ENCODE measurements at places on chromosomes 13 and 19.

GRCh38 chr13:39959497-39960144 lies 304.2 kb downstream of the COG6 start:
- no peak for DNase-seq

DNA sequence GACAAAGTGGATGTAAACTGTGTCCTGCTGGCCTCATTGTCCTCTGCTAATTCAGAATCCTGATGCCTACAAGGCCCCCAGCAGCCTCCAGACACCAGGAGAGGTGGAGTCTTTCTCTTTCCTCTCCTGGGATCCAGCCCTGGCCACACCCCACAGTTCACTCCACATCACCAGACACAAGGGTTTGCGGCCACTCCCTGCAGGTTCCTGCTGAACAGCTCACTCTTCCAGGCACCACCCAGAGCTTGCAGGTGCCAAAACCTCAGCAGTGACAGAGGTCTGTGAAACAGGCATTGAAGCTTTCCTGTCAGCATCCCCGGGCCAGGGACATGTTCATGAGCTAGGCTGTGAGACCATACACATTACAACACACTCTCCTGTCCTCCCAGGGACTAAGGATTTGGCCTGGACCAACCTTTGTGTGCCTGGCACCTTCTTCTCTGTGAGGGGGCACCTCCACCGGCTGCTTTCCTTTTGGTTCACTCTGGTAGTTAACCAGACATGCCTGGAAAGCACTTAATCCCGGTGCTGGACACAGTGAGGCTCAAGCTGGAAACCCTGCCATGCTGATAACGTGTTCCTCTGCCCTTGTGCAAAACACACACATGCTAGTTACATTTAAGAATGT lies 11.1 kb upstream of the ATP12A start:
- DNase-seq, result no peak

- no peak for DNase-seq
These were observed 20.7 kb downstream of the NAXD start for GRCh38 chr13:110636053-110636475.

GRCh38 chr19:15479391-15480345 lies at the start of gene PGLYRP2:
Gene PGLYRP2, minus strand, starts transcription at chr19:15479501. Its CDS starts 130 bp downstream, at chr19:15479371.
- DNase-seq, result no peak

DNA sequence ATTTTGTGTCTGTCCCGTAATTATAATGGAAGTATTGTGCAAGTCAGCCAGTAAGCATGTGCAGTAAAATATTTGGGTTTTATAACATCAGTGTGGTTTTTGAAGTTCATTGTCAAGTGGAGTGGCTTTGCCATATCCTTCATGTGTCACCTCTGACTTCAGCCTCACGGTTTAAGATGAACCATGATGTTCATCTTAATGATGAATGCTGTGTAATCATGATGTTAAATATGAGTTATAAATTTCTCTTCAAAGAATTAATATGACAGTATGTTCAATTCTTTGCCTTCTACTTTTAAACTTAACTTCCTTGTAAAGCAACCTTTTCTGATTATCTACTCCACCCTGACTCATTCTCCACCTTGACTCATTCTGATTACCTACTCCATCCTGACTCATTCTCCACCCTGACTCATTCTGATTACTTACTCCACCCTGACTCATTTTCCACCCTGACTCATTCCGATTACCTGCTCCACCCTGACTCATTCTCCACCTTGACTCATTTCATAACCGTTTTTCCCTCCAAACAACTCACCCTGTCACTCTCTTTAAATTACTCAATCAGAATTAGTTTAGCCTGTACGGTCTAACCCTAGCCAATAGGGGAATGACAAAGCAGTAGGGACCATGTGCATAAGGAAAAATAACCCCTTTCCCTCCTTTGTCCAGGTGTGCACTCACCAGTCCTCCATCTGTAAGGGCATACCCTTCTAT lies 50.3 kb upstream of the ANKRD10 start:
- DNase-seq, result peak; percentile 26

GRCh38 chr13:28494778-28495537 lies at the start of gene FLT1:
Gene FLT1, minus strand, starts transcription at chr13:28495128. Its CDS starts 285 bp downstream, at chr13:28494843.
- DNase-seq, result peak; percentile 5

DNA sequence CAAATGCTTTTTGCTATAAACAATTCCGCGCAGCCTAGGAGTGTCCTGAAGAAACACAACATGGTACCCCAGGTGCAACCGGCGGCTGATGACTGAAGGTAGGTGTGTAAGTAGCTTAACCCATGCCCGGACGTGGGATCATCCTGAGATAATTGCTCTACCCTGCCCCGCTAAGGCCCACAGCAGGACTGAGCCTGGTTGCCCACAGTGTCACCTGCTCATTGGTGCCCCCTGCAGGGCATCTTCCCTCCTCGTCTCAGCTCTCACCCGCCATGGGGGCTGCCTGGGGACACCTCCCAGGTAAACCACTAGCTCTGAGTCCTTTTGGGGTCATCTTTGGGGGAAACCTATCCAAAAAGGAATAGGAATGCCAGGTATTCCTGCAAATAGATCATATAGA lies 22.3 kb downstream of the TMEM161A start:
- DNase-seq, result peak; percentile 58

DNA sequence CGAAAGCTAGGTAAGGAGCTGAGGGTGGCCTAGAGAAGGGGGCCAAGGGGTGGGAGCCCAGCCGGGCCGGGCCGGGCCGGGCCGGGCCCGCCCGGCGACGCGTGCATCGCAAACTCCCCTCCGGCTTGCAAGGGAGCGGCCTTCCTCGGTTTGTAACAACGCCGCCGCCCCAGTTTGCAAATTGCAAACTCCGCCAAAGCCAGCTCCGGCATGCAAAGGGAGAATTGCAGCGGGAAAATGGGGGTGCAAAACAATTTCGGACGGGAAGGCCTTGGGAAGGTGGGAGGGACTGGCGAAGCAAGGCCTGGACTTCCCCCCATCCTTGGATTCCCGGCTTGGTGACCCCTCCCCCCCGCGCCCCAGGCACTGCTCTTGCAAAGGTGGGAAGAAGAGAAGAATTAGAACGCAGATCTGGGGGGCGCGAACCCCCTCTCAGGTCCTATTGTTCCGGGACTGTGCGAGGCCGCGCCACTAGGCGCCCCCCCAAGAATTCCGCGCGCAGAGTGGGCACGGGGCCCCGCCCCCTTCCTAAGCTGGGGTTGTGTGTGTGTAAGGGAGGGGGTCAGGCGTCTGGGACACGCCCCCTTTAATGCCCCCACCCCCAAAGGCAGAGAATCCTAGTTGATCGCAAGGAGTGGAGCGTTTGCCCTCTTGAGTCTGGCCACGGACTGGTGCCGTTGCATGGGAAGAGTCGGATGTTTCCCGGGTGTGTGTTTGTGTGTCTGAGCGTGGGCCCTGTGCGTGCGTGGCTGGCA lies 926 bp downstream of the PRR12 start:
- DNase-seq, result peak; percentile 40

GRCh38 chr13:59879281-59879680 lies 284.4 kb downstream of the DIAPH3 start:
- no peak for DNase-seq

DNA sequence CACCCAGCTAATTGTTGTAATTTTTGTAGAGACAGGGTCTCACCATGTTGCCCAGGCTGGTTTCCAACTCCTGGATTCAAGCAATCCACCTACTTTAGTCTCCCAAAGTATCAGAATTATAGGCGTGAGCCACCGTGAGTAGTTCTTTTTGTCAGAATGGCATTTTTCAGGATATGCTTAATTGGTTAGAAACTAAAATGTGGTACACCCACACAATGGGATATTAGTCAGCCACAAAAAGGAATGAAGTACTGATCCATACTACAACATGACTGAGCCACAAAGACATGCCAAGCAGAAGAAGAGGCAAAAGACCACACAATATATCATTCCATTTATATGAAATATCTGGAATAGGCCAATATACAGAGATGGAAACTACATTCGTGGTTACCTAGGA lies 41.7 kb upstream of the MAP3K10 start:
- no peak for DNase-seq

DNA sequence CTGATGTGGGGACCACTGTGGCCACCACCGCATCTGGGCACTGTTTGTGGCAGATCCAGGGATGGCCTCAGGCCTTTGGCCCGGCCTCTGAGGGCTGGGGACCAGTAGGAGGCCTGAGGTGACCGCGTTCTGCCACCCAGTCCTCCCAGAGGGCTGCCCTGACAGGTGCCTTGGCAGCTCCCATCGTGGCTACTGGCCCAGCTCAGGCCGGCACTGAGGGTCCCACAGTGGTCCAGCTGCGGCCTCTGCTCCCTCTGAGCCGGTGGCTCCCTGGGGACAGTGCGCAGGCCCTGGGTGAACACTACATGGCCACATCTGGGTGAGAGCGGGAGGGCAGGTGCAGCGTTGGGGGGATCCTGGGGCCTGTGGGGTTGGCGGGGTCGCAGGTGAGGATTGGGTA lies 61.9 kb downstream of the KDM4B start:
- no peak for DNase-seq

DNA sequence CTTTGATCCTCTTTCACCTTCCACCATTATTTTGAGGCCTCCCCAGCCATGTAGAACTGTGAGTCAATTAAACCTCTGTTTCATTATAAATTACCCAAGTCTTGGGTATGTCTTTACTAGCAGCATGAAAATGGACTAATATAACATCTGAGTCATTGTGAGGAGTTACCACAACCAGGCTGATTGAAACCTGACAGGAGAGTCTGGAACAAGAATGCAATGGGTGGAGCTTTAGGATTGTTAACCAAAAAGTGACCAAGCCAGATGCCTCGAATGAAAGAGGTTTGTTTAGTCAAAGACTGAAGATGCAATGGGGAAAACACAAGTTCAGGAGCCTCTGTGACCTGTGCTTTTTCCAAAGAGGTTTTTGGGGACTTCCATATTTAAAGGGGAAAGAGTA lies 659.0 kb downstream of the SLITRK6 start:
- no peak for DNase-seq

- DNase-seq, result no peak
These were observed 23.9 kb upstream of the CEBPG start for GRCh38 chr19:33349319-33350289.

DNA sequence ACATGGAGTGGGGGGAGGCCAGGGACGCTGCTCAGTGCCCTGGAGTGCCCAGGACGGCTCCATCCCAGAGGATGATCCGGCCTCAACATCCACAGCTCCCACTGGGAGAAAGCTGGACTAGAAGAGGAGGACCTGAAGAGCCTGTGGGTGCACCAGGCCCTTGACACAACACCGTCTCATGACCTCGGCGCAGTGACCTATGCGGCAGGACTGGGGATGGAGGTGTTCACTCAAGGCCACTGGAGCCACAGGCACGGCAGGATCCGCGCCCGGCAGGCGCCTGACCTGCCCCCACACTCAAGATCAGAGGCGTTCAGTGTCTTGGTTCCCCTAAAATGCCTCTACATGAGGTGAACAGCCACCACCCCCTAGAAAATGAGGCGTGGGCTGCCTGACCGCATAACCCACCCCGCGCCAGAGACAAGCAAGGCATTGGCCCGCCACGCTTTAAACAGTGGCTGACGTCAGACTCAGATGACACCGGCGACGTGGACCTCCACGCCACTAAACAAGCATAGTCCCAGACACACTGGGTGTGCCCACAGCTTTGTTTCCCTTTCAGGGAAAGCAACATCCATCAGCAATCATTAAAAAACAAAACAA lies 8.0 kb downstream of the SGTA start:
- DNase-seq, result no peak

DNA sequence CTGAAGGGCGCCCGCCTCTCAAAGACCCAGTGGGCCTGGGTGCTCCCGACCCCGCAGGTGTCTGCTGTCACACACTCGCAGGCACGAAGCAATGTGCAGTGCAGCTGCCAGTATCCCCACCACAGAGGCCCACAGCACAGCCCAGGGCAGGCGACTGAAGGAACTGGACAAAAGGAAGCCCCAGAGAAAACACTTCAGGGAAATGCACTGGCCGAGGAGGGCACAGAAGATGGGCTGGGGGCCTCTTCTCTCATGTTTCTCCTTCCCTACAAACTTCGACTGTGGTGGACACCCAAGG lies 10.0 kb downstream of the AKAP8 start:
- no peak for DNase-seq
